ENCODE measurements at places on chromosomes 7 and 10. TPM values are rescaled to one million over a fixed set of nuclear protein-coding genes. Genes with fewer than 3 reads are reported as not detected.

Gene MYH16
- total RNA-seq, result 0.56 TPM

Gene DMBT1
- 0.08 TPM for total RNA-seq

Gene LIPJ
- total RNA-seq, result not detected

Gene ICA1
- 0.90 TPM for total RNA-seq

Gene TAS2R4
- 0.15 TPM for total RNA-seq

Gene ADRA2A
- total RNA-seq, result 0.02 TPM

Gene TEX36
- not detected for total RNA-seq

Gene LSM5
- total RNA-seq, result 105 TPM

Gene SHLD2
- total RNA-seq, result 23.9 TPM

Gene SFRP4
- 3.3 TPM for total RNA-seq

Gene MEIG1
- total RNA-seq, result 0.85 TPM

Gene HOXA9
- total RNA-seq, result 0.63 TPM

Gene FRAT1
- 1.8 TPM for total RNA-seq

Gene SNX13
- total RNA-seq, result 17.6 TPM

Gene UCN3
- not detected for total RNA-seq

Gene ARPC1B
- total RNA-seq, result 293 TPM

Gene EMX2
- total RNA-seq, result not detected

Gene CD36
- 0.07 TPM for total RNA-seq

Gene MKRN1
- total RNA-seq, result 55.2 TPM

Gene GPR22
- total RNA-seq, result not detected

Gene PPP1R3C
- 20.4 TPM for total RNA-seq

Gene EEPD1
- total RNA-seq, result 49.1 TPM

Gene CYP2C18
- not detected for total RNA-seq

Gene INA
- 31.4 TPM for total RNA-seq

Gene BUD31
- total RNA-seq, result 158 TPM

Gene PDCD4
- 35.0 TPM for total RNA-seq

Gene IPMK
- total RNA-seq, result 3.2 TPM

Gene STK31
- total RNA-seq, result 0.49 TPM

Gene TFEC
- not detected for total RNA-seq

Gene CRHR2
- not detected for total RNA-seq

Gene NEBL
- 6.4 TPM for total RNA-seq

Gene ARID5B
- 1.7 TPM for total RNA-seq

Gene STEAP4
- not detected for total RNA-seq

Gene PAPOLB
- total RNA-seq, result not detected

Gene GRID2IP
- not detected for total RNA-seq

Gene ANK3
- 0.18 TPM for total RNA-seq

Gene OLAH
- total RNA-seq, result 0.20 TPM

Gene GIMAP8
- not detected for total RNA-seq

Gene FZD8
- 7.2 TPM for total RNA-seq

All from A549 treated with CORT108297 at 1 μM for 4 hours (cell line).